T-helper 9 cell (primary cell): ENCODE measurements at places on chromosomes 1 and 21.

DNA sequence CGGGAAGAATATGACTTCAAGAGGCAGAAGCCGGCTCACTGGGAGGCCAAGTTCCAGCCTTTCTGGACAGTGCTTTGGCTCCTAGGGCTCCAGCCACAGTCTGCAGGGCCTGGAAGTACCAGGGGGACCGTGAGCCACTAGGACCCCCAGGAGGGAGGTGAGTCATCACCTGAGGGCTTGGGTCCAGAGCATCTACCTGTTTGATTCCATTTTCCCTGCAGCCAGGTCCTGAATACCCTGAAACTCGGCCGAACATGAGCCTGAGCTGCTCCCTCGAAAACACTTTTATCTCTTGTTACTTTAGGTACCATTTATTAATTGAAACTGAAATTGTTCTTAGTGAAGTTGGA is 164.1 kb downstream of the RYR2 start:
- DNase-seq: no peak

- DNase-seq: peak; percentile 33
Measured at GRCh38 chr1:35807614-35808449, at the start of gene AGO4. TSS of gene AGO4 (plus strand) at chr1:35808016. CDS start at chr1:35808417, 401 bp downstream.

- DNase-seq: no peak
Measured at GRCh38 chr1:26224606-26225005, 9.4 kb upstream of the CEP85 start.

DNA sequence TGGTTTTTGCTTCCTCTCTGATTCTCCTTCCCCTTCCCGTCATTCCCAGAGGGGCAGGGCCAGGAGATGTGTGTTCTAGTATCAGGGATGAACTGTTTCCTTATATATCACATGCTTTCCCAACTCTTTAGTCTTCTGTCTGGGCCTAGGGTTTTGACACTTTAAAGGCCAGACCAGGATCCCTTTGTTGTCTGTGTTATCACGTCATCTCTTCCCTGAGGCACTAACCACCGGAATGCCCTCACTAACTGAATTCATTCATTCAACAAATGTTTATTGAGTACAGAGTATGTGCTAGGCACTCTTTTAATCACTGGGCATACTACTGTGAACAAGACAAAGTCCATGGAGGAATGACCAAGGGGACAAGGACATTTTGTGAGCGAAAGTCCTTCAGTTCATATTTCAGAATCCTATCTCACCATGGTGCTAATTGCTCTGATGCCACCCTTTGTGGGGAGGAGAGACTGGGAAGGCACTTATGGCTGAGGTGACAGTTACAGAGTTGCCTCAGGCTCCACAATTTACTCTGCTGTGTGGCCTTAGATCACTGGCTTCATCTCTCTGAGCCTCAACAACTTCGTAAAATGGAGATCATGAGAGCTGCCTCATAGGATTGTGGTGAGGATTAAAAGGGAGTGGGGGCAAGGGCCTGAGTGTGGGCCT is 12.0 kb upstream of the ZNF362 start:
- DNase-seq: no peak

DNA sequence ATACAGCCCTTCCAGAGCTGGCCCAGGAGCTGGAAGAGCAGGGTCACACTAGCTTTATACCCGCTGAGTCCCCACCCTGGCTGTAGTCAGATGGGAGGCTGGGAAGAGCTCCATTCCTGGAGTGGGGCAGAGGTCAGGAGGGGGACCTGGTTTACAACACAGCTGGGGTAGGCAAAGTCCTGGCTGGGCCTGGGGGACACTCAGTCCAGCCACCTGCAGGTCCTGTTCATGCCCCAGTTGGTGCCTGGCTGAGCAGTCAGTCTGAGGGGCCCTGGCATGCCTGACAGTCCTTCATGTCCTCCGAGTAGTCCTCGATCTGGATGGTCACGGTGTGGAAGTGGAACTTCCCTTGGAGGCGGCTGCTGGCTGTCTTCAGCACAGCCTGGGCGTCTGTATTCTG is 7.0 kb downstream of the SLC30A2 start:
- no peak for DNase-seq

- no peak for DNase-seq
Measured at GRCh38 chr21:34074283-34075090, 1.1 kb downstream of the MRPS6 start.

GRCh38 chr1:17865912-17866739 is 111.0 kb downstream of the ACTL8 start:
- DNase-seq: no peak

- DNase-seq: no peak
Measured at GRCh38 chr1:102434421-102434820, 437.7 kb upstream of the OLFM3 start.

DNA sequence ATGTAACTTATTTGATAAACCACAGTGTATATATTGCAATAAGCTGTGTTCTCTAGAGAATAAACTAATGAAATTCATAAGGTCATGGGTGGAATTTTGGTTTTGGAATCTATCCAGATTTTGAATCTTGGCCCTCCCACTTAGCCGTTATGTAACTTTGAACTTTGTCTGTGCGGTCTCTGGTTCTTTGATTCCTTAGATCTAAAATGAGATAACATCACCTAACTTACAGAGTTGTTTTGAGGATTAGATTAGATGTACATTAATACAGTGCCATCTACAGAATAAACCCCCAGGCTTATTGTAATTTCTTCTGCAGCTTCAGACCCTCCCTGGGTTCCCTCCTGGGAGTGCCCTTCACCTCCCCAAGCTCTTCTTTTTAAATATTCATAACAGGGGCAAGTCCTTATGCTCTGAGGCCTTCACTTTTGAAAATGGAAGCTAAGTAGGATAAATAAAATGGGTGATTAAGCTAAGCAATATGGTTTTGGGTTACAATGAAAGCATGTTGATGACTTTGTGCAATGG is 124.3 kb downstream of the ATG4C start:
- no peak for DNase-seq

- DNase-seq: no peak
Measured at GRCh38 chr1:161082996-161083747, 6.2 kb downstream of the NECTIN4 start.

DNA sequence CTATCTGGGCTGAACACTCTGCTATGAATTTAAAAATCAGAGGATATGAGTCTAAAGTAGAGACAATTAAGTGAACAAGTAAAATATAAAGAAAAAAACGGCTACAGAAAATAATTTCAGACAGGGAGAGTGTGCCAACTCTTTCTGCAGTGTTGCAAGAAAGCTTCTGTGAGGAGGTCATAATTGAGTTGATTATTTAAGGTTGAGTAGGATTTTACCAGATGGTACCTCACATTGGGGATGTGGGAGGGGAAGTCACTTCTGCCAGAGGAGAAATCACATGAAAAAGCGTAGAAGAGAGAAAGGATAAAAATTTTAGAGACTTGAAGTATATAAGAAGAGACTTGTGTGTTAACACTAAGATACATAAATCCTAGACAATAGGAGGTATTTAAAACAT is 238.0 kb upstream of the NCAM2 start:
- no peak for DNase-seq

GRCh38 chr1:203215573-203215972 is 13.9 kb downstream of the CHIT1 start:
- DNase-seq: no peak
